Effector CD4-positive, alpha-beta T cell (primary cell): ENCODE measurements at places on chromosomes 7 and 10.

DNA sequence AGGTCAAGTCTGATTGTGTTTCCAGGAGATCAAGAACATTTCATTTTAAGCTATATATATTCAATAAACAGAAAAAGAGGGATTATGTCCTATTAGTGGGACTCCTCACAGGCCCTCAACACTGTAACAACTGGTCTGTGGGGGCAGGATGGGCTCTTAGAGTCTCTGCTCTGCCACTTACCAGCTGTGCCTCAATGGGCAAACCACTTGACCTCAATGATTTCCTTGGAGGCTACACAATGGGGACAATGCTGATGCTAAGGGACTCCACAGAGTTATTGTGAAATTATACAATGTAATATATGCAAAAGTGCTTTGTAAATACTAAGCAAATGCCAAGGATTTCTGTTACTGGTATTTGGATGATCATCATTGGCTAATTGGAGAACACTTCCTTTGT lies 33.2 kb upstream of the MXI1 start:
- DNase-seq = no peak

- no peak for DNase-seq
These were observed 35.2 kb downstream of the CCAR1 start for GRCh38 chr10:68756246-68756645.

- no peak for DNase-seq
These were observed 236.4 kb upstream of the SP4 start for GRCh38 chr7:21191321-21192073.

DNA sequence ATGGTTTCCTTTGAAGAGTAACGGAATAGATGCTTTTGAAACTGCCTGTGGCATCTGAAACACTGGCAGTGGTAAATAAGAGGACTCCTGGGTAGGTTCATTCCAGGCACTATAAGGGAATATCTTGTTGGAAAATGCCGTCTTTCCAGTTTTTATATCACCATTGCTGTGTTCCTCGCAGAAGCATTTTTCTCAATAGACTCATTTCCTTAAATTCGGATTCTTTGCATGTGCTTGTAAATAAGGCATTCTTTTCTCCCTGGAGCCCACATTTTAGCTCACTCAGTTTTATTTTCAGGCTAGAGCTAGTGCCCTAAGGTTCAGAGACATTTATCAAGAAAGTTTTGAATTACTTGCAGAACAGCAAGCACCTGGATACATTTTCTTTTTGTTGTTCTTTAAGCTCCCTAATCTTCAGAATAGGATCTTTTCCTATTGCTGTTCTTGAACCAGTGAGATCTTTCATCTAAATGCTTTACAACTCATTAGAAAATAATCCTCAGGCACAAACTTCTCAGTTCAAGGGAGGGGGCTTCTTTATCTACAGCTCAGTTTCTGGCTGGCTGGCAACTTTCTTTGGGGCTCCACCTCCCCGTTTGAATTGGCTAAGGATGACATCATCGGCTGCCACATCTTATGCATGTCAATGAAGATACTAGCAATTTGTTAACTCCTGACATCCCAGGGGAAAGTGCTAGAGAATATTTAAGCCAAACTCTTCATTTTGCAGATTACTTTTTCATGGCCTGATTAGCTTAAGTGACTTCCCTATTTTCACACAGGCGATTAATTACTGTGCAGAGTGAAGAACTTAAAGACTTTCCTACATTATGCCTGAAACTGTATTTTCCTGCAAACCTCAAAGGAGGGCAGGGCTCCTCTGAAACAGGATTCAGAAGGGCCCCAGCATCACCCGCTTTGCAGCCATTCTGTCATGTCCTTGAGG lies 133.7 kb upstream of the RSU1 start:
- DNase-seq = no peak

- DNase-seq = no peak
These were observed 92.2 kb downstream of the GRK5 start for GRCh38 chr10:119299531-119299930.

GRCh38 chr10:103241262-103242011 lies 4.2 kb upstream of the RPEL1 start:
- no peak for DNase-seq

DNA sequence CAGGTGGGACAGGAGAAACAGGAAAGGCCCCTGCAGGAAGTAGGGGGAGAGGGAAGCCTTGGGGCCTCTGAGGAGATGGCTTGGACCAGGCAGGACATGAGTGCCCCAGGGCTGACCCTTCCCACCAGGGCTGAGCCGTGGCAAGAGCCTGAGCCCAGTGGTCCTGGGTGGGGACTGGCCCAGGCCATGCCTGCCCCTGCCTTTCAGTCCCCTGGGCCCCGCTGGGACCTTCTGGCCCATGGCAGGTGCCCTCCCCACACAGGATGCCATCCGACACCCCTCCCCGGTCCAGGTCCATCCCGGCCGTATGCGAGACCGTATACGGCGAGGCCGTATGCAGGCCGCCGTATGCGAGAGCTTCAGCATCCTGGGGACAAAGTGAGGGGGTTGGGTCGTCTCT lies 2.0 kb downstream of the GRIFIN start:
- no peak for DNase-seq

DNA sequence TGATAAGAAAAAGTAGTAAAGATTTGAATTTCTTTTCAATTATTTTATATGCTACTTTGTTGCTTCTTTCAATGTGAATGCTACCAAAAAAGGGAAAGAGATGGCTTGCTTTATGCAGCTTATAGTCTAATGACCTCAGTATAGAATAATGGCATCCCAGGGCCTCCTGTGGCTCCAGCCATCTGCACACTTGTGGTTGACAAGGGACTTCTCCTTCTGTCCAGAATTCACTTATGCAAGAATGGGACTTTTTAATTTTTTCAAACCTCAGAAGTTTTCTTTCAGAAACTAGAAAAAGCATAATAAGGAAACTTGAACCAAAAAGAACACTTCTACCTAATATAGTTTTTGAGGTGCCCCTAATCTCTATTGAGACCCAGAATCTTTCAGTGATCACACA lies 310.9 kb downstream of the CTNNA3 start:
- DNase-seq = no peak

DNA sequence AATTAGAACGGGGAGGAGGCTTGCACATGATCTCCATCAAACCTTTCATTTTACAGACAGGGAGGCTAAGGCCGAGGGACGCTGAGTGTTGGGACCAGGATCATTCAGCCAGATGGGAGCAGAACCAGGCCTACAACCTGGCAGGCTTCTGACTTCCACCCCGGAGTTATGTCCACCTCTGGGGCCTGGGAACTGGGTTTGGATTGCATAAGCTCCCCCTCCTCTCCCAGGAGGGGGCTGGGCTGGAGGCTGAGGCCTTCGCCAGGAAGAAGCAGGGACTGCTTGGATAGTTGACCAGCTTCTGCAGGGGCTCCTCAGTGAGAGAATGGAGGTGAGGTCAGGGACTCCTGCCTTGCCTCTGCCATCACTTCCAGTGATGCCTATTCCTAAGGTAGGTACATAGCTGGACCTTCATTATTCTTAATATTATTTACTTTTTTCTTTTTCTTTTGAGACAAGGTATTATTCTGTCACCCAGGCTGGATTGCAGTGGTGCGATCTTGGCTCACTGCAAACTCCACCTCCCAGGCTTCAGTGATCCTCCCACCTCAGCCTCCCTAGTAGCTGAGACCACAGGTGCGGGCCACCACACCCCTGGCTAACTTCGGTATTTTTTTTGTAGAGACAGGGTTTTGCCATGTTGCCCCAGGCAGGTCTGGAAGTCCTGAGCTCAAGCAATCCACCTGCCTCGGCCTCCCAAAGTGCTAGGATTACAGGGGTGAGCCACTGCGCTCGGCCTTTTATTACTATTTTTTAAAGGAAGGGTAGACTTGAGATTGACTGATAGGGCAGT lies 1.3 kb downstream of the SNX10 start:
- DNase-seq = no peak

GRCh38 chr10:12490963-12491362 lies 141.6 kb downstream of the CAMK1D start:
- DNase-seq = no peak

DNA sequence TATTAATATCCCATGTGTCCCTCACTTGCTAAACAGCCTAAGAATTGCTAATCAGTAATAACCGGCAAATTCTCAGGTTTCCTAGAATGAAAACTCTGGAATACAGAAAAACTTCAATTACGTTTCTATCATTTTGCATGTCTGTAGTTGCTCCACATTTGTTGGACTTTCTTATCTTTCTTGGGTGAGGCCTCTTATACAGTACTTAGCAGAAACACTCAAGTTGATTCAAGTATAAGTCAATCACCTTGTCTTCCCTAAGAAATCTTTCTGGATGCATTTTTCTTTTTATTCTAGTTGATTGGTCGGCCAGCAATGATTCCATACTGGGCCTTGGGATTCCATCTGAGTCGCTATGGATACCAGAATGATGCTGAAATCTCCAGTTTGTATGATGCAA lies 61.4 kb downstream of the MGAM2 start:
- no peak for DNase-seq

DNA sequence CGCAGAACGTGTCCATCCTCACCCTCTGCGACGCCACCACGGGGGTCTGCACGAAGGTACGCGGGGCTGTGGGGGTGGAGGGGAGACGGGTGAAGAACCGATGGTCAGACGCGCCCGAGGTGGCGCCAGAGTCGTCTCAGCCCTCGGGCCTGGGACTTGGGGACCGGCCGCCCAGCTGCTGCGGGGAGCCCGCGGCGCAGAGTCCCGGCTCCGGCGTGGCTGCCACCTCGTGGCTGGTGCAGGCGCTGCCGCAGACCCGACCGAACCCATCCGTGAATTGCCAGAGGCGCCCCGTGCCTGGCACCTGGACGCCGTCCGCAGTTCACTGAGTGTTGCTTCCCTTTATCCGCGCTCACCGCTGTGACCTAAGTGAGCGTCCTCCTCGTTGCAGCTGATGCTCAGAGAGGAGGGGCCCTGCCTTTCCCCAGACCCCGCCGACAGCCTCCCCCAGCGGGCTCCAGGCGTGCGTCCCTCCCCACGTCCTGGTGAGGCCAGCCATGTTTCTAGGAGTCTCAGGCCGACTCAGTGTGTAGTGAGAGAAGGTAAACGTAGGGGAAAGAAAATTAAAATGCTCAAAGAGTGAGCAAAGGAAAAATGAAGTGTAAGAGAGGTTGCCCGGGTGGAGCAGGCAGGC lies 208.7 kb downstream of the PAXIP1 start:
- DNase-seq = no peak

DNA sequence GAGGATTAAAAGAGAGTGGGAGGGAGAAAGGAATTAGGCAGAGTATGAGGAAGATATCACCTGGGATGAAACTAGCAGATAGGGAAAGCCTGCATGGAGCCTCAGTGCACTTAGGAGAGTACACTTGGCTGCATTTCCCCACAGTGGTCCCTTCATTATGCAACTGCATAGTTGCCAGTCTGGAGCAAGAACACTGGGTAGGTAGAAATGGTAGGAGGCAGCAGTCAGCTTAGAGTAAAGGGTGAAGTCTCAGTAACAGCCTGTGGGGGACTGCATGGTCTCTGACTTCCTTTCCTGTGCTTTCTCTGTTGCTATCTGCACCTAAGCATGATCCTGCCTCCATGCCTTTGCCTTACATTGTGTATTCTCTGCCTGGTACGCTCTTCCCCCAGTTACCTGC lies 14.0 kb upstream of the PCGF5 start:
- DNase-seq = no peak
